Activated CD4-positive, alpha-beta memory T cell treated with anti-CD3 and anti-CD28 coated beads, Interleukin-2, amount 10 ng/mL, durations not matched to agents 7 days and 5 days (primary cell): ENCODE measurements at places on chromosomes 6 and 20. TPM values are rescaled to one million over a fixed set of nuclear protein-coding genes. Genes with fewer than 3 reads are reported as not detected.

JAG1 gene
- total RNA-seq, result 0.15 TPM

PRDM13 gene
- not detected for total RNA-seq

EFCAB8 gene
- 0.55 TPM for total RNA-seq

RREB1 gene
- 26.5 TPM for total RNA-seq

ADGB gene
- not detected for total RNA-seq

LRFN2 gene
- total RNA-seq, result 0.08 TPM

AGER gene
- total RNA-seq, result 27.6 TPM

TGM2 gene
- total RNA-seq, result 0.33 TPM

UST gene
- 0.80 TPM for total RNA-seq

PRSS16 gene
- 1.6 TPM for total RNA-seq

DNA sequence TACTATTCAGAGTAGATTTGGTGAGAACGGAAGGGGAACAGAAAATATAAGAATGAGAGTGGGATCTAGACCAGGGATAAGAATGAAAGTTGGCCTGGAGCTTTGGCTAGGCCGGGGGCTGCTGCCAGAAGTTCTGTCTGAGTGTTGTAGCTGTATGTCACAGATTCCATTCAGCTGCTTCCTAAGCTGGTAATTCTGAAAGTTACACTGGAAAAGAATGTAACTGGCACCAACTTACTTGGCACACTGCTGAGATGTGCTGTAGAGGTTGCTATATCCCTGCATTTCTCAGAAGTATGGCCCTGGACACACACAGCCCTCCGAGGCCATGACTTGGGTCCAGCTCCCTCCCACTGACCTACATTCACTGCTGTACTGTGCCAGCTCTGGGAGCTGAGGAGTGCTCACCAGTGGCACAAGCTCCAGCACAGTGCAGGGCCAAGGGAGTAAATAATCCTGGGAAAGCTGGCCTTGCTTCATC, 25.8 kb upstream of the TMEM217 start:
- H3K27ac ChIP-seq, result no peak overlapping the region
- no peak overlapping the region for H3K4me3 ChIP-seq
- peaks cover 49% of the 10 kb centered on the region for H3K4me1 ChIP-seq
- peaks cover 63% of the 10 kb centered on the region for H3K36me3 ChIP-seq

DNA sequence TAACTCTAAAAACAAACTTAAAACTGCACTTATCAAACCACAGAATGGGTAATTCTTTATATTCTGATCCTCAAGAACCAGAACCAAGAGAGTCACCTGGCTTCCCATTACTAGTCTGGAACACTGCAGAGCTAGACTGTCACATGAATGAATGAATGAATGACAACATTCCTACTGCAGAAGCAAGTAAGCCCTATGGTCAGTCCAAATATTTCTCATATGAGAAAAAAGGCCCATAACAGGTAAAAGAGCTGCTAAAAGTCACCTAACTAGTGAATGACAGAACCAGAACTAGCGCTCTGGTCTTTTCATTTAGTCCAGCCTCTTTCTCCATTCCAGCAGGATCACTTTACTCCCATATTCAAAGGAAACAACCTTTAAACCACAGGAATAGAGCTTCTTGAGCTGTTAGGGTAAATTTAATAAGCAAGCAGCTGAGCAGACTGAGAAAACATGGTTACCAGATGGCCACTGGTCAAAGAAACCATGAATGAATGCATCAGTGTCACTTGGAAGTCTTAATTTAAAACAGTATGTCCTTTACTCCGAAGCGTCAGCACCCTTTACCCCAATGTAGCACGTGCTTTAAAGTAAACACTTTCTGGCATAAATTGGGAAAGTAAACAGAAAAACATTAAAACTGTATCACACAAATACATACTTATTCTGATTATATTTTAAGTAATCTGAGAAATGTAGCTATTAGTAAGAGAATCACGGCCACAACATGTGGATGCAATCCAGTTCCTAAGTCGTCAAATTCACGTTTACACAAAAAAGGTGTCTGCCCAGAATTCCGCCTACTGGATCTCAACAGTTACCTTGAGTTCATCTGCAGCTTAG, 1.4 kb downstream of the PREP start:
- H3K27ac ChIP-seq, result no peak overlapping the region
- peaks cover 59% of the 10 kb centered on the region for H3K4me1 ChIP-seq
- peak overlapping the region; percentile 92 for H3K4me3 ChIP-seq
- no peak for DNase-seq
- peaks cover 5% of the 10 kb centered on the region for H3K36me3 ChIP-seq

DNA sequence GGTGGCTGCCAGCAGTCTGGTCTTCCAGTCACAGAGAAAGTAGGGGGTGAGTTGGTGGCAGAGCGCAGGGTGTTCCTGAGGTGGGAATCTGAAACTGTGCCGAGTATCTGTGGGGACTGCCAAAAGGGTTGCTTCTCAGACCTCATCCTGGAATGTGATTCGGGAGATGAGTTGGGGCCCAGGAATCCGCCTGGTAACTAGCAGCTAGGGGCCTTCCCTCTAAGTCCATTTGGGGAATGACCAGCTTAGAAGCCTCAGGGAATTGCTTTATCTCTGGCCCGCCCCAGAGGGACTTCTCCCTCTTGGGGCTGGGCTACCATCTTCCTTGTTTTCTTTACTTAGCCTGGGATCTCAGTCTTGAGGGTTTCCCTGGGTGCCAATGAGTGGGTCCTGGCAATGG, 49.6 kb downstream of the MOCS1 start:
- H3K4me1 ChIP-seq, result no peaks in the 10 kb centered on the region
- no peak for DNase-seq
- H3K4me3 ChIP-seq, result no peak overlapping the region
- H3K27me3 ChIP-seq, result no peaks in the 10 kb centered on the region

- peaks cover 53% of the 10 kb centered on the region for H3K36me3 ChIP-seq
- H3K4me1 ChIP-seq, result peaks cover 40% of the 10 kb centered on the region
- H3K4me3 ChIP-seq, result no peak overlapping the region
- no peak for DNase-seq
- no peaks in the 10 kb centered on the region for H3K27me3 ChIP-seq
Observed at GRCh38 chr20:32236048-32236533, 28.4 kb downstream of the POFUT1 start.

DNA sequence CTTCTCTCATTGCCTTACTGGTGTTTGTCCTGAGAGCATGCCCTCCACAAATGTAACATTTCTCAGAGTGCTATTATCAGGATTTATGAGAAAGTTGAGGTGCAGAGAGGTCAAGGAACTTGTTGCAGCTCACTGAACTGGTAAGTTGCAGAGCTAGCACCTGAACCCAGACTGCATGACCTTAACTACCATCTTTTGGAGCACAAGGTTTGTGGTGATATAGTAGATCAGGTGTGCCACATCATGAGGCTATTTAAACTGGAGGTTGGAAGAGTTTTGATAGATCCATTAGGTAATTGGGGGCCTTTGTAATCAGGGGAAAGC, 112.0 kb upstream of the CITED2 start:
- DNase-seq, result no peak
- no peak overlapping the region for H3K27ac ChIP-seq
- H3K4me3 ChIP-seq, result no peak overlapping the region
- H3K4me1 ChIP-seq, result peaks cover 4% of the 10 kb centered on the region
- peaks cover 2% of the 10 kb centered on the region for H3K36me3 ChIP-seq

DNA sequence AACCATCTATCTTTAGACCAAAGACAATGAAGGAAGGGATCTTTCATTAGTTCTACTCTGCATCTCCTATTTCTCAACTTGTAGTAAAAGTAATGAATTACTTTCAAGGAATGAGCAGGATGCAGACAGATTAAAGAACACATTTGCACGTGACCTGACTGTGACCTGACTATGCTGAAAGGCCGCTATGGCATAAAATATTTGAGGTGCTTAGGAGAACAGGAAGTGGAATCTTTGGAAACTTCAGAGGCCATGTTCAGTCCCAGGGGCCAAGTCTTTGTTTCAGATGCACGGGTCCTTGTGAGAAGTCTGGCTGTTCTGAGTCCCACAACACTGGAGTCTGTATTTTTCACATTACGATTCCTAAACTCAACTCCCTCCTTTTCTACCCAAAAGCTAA, 41.0 kb downstream of the NINL start:
- H3K4me1 ChIP-seq, result no peaks in the 10 kb centered on the region
- no peaks in the 10 kb centered on the region for H3K36me3 ChIP-seq

- peaks cover 6% of the 10 kb centered on the region for H3K27me3 ChIP-seq
- no peak overlapping the region for H3K4me3 ChIP-seq
- H3K36me3 ChIP-seq, result no peaks in the 10 kb centered on the region
- no peak overlapping the region for H3K27ac ChIP-seq
- no peak for DNase-seq
Observed at GRCh38 chr20:17525132-17525531, 6.0 kb downstream of the BFSP1 start.

- no peaks in the 10 kb centered on the region for H3K4me1 ChIP-seq
- no peaks in the 10 kb centered on the region for H3K27me3 ChIP-seq
- no peak overlapping the region for H3K4me3 ChIP-seq
- H3K27ac ChIP-seq, result no peak overlapping the region
- no peaks in the 10 kb centered on the region for H3K36me3 ChIP-seq
Observed at GRCh38 chr6:128370072-128370471, 150.3 kb downstream of the PTPRK start.

DNA sequence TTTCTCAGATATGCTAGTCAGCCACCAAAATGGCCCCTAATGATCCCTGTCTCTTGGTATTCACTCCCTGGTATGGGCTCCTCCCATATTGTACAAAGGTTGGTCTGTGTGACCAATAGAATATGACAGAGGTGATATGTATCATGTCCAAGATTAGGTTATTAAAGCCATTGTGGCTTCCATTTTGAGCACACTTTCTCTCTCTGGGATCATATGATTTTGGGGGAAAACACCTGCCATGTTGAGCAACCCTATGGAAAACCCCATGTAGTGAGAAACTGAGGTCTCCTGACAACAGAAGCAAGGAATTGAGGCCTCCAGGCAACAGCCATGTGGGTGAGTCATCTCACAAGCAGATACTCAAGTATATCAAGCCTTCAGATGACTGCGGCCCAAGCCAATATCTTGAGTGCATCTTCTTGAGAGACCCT, 7.1 kb upstream of the ZNF318 start:
- H3K4me1 ChIP-seq, result peaks cover 13% of the 10 kb centered on the region
- peak; percentile 18 for DNase-seq
- no peak overlapping the region for H3K27ac ChIP-seq
- H3K27me3 ChIP-seq, result peaks cover 14% of the 10 kb centered on the region
- H3K4me3 ChIP-seq, result no peak overlapping the region
- peaks cover 11% of the 10 kb centered on the region for H3K36me3 ChIP-seq

- no peak overlapping the region for H3K4me3 ChIP-seq
- no peaks in the 10 kb centered on the region for H3K27me3 ChIP-seq
- peaks cover 38% of the 10 kb centered on the region for H3K36me3 ChIP-seq
- peak overlapping the region; percentile 82 for H3K27ac ChIP-seq
Observed at GRCh38 chr6:135012764-135013163, 41.9 kb downstream of the HBS1L start.

DNA sequence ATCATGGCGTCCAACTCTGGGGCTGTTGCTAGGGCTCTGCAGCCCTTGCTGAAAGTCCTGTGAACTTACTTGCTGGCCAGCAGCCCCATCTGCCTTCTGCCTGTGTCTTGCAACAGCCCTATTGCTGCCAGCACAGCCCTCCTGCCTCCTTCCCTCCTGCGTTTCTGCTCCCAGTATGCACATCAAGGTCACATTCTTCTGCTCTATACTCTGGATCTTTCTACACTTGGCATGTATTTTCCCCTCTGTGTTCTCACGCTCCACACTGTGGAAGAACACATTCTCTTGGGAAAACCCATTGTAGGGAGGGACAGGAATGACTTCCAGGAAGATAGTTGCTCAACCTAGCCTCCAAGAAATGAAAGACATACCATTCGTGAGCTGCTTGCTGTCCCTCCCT, 80.9 kb upstream of the PHACTR2 start:
- H3K4me3 ChIP-seq, result no peak overlapping the region
- H3K36me3 ChIP-seq, result peaks cover 3% of the 10 kb centered on the region
- DNase-seq, result no peak

- H3K4me1 ChIP-seq, result no peaks in the 10 kb centered on the region
- no peak overlapping the region for H3K27ac ChIP-seq
- no peaks in the 10 kb centered on the region for H3K27me3 ChIP-seq
- no peaks in the 10 kb centered on the region for H3K36me3 ChIP-seq
Observed at GRCh38 chr6:101662111-101662897, 268.8 kb downstream of the GRIK2 start.

GRCh38 chr20:36950414-36951197, 902 bp downstream of the SAMHD1 start:
- peak; percentile 56 for DNase-seq
- H3K27me3 ChIP-seq, result no peaks in the 10 kb centered on the region
- H3K27ac ChIP-seq, result peak overlapping the region; percentile 97

DNA sequence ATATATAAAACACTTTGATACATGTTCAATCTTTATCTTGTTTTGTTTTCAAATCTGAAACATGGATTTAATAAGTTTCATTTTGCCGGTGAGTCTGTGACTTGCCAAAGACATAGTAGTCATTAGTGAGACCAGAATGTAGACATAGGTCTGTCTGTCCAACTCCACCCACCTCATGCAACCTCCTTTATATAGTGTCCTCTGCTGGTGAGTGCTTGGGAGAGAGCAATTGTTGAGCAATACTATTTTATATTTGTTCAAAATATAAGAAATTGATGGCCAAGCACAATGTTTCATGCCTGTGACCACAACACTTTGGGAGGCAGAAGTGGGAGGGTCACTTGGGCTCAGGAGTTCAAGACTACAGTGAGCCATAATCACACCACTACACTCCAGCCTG, 10.8 kb upstream of the LY86 start:
- H3K27ac ChIP-seq, result no peak overlapping the region
- peaks cover 1% of the 10 kb centered on the region for H3K4me1 ChIP-seq
- DNase-seq, result no peak
- H3K36me3 ChIP-seq, result peaks cover 8% of the 10 kb centered on the region
- peaks cover 38% of the 10 kb centered on the region for H3K27me3 ChIP-seq

DNA sequence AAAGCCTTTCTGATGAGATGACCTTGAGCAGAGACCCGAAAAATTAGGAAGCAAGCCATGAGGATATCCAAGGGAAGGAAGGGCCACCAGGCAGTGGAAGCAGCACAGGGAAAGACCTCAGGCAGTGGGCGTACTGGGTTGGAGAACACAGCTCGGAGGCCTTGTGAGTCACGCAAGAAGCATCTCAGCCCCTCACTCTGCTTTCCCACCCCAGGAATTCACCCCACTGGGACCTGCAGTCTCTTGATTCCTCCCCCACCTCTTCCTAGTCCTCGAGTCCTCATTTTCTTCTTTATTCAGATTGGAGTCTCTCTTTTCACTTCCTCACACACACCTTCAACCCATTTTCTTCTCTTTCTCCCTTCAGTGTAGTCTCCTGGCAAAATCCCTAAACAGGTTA, 27.0 kb downstream of the RPRD1B start:
- H3K27ac ChIP-seq, result no peak overlapping the region
- no peaks in the 10 kb centered on the region for H3K27me3 ChIP-seq
- H3K4me1 ChIP-seq, result peaks cover 19% of the 10 kb centered on the region
- H3K36me3 ChIP-seq, result peaks cover 43% of the 10 kb centered on the region
- no peak for DNase-seq
- H3K4me3 ChIP-seq, result no peak overlapping the region

DNA sequence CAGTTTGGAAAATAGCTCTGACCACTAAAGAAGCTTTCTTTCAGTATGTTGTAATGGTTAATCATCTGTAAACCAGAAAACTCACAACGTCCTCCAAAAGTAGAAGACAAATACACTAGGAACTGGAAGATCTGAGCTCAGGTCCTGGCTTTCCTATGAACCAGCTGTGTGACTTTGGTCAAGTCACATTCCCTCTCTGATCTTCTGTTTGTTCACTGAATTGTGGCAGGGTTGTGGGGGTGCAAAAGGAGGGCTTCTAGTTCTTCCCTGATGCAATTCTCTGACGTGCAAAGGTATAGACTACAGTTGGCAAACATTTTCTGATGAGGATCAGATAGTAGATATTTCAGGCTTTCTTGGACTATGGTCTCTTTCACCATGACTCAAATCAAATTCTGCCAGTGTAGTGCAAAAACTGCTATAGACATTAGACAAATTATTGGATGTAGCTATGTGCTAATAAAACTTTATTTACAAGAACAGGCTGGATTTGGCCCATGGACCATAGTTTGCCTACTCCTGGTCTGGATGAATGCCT, 44.9 kb downstream of the ATXN1 start:
- H3K4me3 ChIP-seq, result no peak overlapping the region
- peaks cover 42% of the 10 kb centered on the region for H3K36me3 ChIP-seq
- peaks cover 69% of the 10 kb centered on the region for H3K4me1 ChIP-seq
- no peak overlapping the region for H3K27ac ChIP-seq
- H3K27me3 ChIP-seq, result no peaks in the 10 kb centered on the region
